ENCODE measurements at places on chromosomes 16 and 17.

- no peak for DNase-seq
These were observed 13.6 kb downstream of the CCDC92B start for GRCh38 chr17:2735896-2736295.

- no peak for DNase-seq
These were observed 1.0 kb downstream of the GABARAP start for GRCh38 chr17:7241090-7241733.

DNA sequence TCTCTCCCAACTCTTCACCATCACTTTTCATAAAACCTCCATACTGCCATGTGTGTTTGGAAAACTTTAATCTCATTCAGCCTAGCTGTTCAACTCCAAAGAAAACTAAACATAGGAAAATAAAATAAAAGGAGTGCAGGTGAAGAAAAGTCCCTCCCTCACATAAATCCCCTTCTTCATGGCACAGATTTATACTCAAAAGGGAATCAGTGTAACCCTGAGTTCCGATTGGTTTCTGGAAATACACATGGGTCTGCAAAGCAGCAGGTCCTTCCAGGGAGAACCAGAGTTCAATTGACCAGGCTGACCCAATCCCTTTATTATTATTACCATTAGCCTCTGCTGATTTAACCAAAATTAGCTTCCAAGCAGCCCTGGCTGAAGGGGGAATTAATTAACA lies 8.9 kb upstream of the HOXB2 start:
- DNase-seq = no peak

DNA sequence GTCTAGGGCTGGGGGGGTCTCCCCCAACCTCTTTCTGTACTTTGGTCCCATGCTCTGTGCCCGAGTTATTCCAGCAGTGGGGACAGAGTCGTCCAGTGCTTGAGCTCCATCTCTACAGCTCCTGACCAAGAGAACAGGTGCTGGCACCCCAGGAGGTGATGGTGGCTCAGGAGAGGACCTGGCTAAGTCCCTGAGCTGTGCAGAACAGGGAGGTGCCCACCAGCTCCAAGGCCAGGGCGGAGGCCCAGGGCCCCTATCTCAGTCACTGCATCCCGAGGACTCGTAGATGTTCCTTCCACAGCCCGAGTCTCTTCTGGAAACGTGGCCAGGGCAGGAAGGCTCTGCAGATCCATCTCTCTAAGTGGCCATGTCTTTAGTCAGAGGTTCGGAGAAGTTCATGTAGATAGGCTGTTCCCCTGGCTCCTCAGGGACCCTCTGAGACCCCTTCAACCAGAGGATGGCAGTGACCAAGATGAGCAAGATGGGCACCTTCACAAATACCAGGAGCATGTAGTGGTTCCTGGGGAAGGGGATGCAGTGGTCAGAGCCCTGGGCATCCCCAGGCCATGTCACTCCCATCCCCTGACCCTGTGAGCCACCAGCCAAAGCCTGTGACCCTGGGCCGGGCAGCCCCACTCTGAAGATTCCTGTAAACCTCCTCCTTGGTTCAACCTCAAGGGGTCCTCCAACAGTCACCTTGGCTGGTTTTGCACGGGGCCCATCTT lies 8.7 kb downstream of the CD300LB start:
- no peak for DNase-seq

GRCh38 chr16:10738231-10739077 lies 5.2 kb upstream of the NUBP1 start:
- peak; percentile 69 for DNase-seq

GRCh38 chr17:13073018-13073417 lies 55.2 kb upstream of the ELAC2 start:
- DNase-seq = no peak

All from sciatic nerve (tissue), 2 donors.